ENCODE measurements at places on chromosomes 1 and 21. TPM values are rescaled to one million over a fixed set of nuclear protein-coding genes. Genes with fewer than 3 reads are reported as not detected.

DNA sequence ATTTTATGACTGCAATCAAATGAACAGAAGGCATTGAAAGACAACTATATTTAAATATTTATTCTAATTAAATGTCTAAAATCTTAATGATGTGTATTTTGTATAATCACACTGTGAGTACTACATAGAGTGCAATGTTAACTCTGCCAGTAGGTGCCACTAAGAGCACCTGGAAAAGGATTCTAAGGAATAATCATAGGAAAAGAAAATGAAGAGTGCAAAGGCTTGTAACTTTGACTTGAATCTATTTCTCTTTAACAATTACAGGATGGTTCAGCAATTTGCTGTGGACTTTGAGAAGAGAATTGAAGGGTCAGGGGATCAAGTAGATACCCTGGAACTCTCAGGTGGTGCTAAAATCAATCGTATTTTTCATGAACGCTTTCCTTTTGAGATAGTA lies 200.4 kb downstream of the DNM3 start:
- no peak for DNase-seq

GRCh38 chr1:222769971-222770620 lies 33.1 kb downstream of the FAM177B start:
- DNase-seq, result no peak

GRCh38 chr21:26394341-26394740 lies 178.7 kb downstream of the CYYR1 start:
- no peak for DNase-seq

DNA sequence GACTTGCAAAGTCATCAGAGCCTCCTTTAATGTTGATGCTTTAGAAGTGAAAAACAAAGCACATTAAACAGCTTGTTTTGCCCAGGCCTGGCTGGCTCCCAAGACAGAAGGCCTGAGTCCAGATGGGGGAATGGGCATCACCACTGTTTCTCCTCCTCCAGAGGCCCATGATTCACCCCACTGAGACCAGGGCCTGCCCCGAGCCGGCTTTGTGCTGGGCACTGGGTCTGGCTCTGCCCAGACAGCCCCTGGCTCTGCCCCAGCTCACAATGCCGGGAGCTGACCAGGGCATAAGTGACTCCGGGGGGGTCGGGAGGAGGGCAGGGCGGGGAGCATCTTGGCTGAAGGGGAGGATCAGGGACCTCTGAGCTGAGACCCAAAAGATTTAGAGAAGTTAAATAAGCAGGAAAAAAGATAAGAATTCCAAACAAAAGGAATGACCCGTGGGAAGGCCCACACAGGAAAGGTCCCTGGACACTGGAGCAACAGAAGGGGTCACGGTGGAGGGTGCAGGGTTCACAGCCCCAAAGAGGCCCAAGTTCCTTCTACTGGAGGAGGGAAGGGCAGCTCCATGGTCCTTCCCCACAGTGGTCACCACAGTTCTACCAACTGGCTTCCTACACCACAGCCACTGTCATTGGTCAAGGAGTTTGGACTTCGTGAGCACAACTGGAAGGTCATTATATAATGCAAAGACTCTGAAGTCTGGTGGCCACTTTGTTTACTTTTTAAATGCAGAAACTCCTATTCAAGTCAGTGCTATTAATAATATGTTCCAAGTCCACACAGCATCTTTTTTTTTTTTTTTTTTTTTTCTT lies 5.5 kb downstream of the C2CD2 start:
- DNase-seq, result no peak

DNA sequence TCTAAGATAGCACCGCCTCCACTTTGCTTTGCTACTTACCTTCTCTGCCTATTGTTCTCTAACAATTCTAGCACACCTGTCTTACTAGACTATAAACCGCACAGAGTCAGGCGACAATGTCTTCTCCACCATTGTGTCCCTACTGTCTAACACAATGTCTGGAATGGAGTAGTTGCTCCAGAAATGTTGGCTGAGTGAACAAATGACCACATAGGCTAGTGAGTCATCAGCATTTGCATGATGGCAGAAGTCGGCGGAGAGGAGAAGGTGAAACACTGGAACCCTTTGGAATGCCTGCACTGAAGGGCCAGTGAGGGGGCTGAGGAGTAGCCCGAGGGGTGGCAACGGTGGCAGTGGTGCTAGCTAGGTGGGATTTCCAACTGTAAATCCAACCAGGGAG lies 14.0 kb upstream of the PABPC4 start:
- DNase-seq, result no peak

- DNase-seq, result peak; percentile 84
Measured at GRCh38 chr1:109498161-109498801, 4.4 kb downstream of the CYB561D1 start.

DNA sequence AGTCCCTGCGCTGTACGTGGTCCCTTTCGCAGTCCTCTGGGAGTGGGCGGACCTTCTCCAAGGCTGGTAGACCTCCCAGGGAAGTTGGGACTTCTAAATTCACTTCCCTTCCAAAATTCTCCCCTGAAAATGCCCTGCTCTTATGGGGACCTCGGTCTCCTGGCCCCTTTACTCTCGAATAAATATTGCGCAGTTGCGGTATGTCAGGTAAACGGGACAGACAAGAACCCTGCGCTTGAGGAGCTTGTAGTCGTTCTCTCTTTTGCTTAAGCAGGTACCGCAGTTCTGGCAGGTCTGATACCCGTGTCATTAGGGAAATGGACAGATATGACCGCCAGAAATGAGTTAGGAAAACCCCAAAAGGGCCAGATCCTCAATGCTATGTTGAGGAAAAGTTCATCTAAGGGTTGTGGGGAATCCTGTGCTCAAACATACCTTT lies 561 bp downstream of the KIF2C start:
- DNase-seq, result no peak

DNA sequence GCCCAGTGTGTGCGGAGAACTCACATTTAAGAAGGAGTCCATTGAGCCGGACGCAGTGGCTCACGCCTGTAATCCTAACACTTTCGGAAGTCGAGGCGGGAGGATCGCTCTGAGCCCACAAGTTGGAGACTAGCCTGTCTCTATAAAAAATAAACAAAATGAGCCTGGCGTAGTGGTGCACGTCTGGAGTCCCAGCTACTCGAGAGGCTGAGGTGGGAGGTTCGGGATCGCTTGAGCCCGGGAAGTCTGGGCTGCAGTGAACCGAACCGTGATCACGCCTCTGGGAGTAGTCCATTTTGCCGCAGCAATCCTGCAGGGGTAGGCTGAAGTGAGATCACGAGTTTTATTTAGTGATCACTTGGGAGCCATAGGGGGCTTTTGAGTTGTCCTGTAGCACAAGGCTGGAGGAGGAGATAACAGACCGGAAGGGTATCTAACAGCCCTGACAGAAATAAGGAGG lies 497 bp upstream of the FUCA1 start:
- no peak for DNase-seq

- DNase-seq, result no peak
Measured at GRCh38 chr1:44939061-44939460, 47.3 kb downstream of the EIF2B3 start.

GRCh38 chr21:19433623-19434022 lies 1030.0 kb upstream of the TMPRSS15 start:
- no peak for DNase-seq

Gene ARMH1
- total RNA-seq, result 0.68 TPM

Gene HNRNPCL2
- total RNA-seq, result not detected

Gene RBM11
- total RNA-seq, result 1.7 TPM

Gene HHAT
- 0.48 TPM for total RNA-seq

Gene CLEC20A
- total RNA-seq, result not detected

Gene PNRC2
- 87.6 TPM for total RNA-seq

Gene SLC26A9
- total RNA-seq, result not detected

Gene CD101
- 1.8 TPM for total RNA-seq
